ENCODE measurements at places on chromosomes 16 and 17.

DNA sequence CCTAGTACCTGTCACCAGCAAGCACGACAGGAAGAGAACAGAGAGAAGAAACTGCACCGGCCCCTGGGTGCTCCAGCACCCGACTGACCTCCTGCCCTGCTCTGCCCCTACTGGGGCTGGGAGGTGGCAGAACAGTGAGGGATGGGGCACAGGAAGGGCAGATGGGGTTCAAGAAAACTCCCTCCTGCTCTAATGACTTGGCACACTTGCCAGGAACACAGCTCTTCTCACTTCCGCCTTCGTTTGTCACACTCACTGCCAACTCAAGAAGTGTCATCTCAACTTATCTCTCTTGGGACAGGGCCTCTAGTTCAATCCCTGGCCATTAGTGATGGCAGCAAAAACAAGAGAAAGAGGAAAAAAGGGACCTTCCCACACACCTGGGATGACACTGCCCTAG lies 42.7 kb upstream of the ICAM2 start:
- DNase-seq = peak; percentile 47

- no peak for DNase-seq
These were observed 216.6 kb upstream of the IRX3 start for GRCh38 chr16:54503011-54503855.

DNA sequence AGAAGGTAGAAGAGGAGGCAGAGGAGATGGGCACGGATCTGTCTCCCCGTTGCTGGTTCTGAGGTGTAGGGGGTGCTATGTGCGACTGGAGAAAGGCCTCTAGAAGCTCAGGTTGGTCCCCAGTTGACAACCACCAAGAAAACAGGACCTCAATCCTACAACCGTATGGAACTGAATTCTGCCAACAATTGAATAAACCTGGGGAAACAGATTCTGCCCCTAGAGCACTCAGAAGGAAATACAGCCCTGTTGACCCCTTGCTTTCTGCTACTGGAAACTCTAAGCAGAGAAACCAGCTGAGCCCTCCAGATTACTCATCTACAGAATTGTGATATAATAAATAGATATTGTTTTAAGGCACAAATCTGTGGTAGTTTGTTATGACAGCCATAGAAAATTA lies 313.0 kb upstream of the GOT2 start:
- DNase-seq = no peak

DNA sequence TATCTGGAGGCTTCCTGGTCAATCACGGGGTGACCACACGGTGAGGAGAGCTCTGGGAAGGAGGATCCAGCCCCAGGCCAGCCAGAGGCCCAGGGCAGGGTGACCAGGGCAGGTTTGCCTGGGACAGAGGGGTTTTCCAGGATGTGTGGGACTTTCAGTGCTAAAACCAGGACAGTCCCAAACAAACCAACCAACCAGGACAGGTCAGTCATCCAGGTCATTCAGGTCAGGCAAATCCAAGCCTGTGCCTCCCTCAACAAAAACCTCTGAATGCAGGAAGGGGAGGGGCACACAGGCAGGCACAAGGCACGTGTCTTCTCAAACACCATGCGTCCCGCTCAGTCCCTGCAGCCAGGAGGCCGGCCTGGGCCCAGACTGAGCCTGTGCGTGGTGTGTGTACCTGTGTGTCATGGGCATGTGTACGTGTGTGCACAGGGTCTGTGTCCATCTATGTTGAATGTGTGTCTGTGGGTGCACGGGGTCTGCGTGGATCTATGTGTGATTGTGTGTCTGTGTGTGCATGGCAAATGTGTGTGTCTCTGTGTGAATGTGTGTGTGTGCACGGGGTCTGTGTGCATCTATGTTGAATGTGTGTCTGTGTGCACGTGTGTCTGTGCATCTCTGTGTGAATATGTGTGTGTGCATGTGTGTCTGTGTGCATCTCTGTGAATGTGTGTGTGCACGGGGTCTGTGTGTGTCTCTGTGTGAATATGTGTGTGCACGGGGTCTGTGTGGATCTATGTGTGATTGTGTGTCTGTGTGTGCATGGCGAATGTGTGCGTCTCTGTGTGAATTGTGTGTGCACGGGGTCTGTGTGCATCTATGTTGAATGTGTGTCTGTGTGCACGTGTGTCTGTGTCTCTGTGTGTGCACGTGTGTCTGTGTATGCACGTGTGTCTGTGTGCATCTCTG lies 78.9 kb downstream of the RTN4RL1 start:
- DNase-seq = no peak

DNA sequence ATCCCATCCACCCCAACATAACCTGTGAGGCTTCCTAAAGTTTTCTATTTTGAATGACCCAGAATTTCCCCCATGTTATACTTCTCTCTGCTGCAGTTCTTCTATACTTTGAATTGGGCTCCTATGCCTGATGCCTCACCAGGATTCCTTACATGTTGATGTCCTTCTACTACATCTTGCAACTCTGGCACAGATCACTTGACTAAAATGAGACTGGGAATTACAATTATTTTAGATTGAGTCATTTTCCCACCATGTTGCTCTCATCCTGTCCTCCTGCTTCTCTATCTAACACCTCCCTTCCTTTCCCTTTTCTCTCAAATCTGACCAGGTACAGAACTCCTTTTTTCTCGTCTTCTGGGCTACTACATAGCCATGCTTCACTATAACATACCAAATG lies 314.0 kb upstream of the KCNJ16 start:
- no peak for DNase-seq

DNA sequence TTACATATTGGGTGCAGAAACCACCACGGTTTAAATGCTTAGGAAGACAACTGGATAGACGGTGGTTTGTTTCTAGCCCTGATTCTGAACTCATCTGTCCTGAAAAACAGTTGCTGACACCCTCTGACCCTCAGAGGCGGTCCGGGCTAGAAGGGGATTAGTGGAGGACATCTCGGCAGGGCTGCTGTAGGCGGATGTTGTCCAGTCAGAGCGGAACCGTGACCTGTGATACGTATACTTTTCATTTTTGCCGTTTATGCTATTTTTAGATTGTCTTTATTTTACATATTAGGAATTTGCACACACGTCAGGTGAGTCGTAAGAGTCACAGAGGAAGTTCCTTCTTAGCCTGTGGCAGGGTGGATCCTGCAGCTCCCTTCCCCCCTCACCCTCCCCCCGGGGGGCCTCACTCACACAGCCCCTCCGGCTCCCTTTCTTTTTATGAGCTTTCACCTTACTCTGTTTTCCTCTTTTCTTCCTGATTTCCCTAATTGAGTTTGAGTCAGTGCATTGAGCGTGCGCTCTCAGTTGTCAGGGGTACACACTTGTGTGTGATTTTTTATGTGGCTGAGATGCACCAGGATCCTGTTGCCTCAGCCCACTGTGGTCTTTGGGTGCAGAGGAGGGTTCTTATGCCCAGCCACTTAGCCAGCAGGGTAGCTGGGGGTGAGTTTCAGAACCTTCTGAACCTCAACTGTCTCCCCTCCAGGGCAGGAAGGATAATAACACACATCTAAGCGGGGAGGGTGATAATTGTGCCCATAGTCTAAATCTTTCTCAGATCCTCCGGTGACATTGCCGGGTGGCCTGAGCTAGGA lies 211.1 kb upstream of the CHMP6 start:
- no peak for DNase-seq

GRCh38 chr17:27535178-27535928 lies 79.1 kb downstream of the KSR1 start:
- no peak for DNase-seq

- DNase-seq = no peak
These were observed 62.3 kb downstream of the TNFRSF13B start for GRCh38 chr17:16909472-16910246.

GRCh38 chr17:14323522-14323981 lies 22.7 kb downstream of the HS3ST3B1 start:
- no peak for DNase-seq

DNA sequence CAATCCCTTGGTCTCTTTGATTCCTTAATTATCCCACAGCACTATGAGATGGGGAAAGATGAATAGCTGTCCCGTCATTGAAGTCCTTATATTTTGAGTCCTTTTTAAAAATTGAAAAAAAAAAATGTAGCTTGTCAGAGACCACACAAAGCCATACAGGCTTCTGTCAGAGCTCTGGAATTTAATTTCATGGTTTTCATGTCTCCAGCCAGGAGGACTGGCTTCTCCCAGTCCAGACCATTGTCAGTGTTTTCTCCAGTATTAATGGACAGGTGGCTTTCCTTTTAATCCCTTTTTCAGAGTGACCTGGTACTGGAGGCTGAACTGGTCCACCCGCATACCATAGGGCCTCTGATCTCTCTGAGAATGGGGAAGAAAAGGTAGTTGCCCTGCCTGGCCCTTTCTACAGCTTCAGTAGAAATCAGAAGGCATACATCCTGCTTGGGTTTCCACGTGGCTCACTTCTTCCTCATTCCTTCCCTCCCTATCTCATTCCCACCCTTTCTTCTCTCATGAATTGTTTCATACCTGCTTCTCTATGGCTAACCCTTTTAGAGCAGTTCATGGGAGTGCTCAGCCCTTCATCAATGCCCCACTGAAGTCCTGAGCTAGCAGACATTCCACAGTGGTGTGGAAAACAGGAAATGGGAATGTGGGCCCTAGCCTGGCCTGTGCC lies 29.1 kb downstream of the TRIM16 start:
- no peak for DNase-seq

- no peak for DNase-seq
These were observed 93.8 kb downstream of the USP31 start for GRCh38 chr16:23055481-23055880.

- DNase-seq = no peak
These were observed 410.8 kb downstream of the CDH11 start for GRCh38 chr16:64711026-64711425.

- no peak for DNase-seq
These were observed 3.0 kb upstream of the PIPOX start for GRCh38 chr17:29039764-29040598.

DNA sequence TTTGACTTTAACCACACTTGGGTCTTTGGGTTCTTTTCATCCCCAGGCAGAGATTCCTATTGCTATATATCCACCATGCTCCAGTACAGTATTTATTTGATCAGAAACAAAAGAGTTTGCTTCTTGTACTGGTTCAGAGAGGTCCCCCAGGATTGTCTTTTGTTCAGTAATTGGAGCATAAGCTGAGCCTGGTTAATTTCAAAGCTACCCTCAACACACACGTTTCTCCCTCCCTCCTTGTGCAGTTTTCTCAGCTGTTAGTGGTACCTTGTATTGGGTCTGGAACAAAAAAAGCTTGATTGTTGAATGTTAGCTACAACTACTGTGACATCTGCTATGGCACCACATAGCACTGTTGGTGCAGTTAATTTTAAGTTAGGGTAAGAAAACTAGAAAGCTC lies 50.0 kb downstream of the NUP93 start:
- no peak for DNase-seq

DNA sequence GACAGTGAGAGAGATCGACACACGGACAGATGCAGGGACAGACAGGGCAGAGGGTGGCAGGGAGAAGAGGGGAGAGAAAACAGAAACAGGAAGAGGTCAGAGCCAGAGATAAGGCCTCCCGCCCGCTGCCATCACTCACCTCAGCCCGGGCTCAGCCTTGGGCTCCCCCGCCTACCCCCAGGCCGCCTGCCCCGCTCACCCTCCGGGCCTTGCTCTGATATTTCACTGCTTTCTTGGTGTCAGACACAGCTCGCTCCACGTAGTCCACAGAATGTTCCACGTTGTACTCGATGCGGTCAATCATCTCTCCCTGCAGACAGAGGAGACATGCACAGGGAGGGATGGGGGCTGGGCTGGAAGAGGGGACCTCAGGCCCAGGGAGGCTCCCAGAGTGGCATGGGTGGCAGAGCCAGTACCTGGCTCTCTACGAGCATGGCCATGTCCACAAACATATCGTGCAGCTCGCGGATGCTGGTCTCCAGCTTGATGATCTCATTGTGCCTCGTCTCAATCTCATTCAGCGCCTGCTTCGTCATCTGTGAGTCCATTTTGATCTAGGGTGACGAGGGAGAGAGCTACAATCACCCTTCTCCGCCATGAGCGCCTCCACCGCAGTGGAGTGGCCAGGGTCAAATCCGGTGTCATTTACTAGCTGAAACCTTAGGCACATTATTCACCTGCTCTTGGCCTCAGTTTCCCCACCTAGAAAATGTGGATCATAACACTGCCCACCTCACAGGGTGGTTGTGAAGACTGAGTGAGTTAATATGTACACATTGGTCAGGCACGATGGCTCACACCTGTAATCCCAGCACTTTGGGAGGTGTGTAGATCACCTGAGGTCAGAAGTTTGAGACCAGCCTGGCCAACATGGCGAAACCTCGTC lies 8.2 kb downstream of the HSD3B7 start:
- no peak for DNase-seq

DNA sequence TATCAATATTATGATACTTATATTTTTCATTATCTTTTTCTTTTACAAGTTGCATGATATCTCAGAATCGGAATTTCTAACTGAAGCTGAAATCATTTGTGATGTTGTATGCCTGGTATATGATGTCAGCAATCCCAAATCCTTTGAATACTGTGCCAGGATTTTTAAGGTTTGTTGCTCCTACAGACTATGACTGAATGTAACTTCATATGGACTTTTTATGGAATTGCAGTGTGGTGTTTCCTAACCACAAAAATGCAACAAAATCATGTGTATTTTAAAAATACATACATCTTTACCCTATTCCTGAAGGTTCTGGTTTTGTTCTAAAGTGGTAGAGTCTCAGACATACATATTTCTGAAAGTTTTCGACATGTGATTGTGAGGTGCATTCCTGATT lies 58.8 kb upstream of the RHBDL3 start:
- no peak for DNase-seq

DNA sequence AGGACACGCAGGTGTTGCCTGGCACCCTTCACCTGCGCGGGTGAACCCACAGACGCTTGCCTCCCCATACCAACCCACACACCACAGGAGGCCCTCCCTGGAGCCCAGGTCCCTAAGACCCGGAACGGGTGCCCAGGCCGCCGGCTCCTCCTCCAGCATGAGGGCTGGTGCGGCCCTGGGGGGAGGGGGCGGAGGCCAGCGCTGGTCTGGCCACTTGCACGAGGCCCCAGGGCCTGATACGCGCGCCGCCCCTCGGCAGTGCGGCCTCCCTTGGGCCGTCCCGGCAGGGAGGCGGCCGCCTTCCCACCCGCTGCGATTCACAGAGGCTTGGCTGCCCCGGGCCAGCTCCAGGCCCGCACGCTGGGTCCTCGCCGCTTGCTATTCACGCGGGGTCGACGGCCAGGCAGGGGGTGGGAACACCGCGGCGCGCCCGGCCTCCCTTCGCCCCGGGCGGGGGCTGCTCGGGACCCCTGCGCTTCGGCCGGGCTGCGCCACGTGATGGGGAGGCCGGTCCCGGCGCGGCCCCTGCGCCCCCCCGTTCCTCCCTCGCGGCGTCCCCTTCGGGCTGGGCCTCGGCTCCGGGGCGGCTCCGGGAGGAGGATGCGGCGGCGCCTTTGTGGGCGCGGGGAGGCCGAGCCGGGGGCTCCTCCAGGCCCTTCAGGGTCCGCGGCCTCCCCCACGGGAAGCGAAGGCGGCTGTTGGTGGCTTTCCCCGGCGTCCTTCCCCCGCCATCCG lies 685 bp downstream of the FASN start:
- DNase-seq = no peak
